ENCODE measurements at places on chromosomes 11 and 22. TPM values are rescaled to one million over a fixed set of nuclear protein-coding genes. Genes with fewer than 3 reads are reported as not detected.

DNA sequence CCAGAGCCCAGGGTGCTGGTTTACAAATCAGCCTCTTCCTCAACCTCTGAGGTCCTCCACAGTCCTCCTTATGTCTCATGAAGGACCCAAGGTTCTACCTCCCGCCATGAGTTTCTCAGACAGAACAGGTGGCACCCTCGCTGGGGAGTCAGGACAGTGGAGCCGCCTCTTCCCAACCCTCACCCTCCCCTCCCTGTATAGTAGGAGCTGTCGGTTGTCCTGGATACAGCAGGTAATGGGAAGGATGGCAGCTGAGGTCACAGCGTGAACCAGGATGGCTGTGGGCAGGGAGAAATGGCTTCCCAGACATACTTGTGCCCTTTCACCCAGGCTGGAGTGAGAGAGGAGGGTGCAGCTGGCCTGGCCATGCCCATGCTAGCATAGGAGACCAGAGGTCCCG, 134.6 kb downstream of the CHST1 start:
- DNase-seq: no peak

- DNase-seq: no peak
Measured at GRCh38 chr11:117073539-117073938, 24.7 kb downstream of the SIK3 start.

ANO9 gene
- 12.0 TPM for total RNA-seq

- DNase-seq: no peak
Measured at GRCh38 chr22:20206709-20207215, 55.9 kb upstream of the CCDC188 start.

RAG2 gene
- total RNA-seq: not detected

PATE1 gene
- not detected for total RNA-seq

All from vagina (tissue), 2 donors.